ENCODE measurements at places on chromosomes 12 and 14.

GRCh38 chr14:81392976-81393643, 7.0 kb downstream of the STON2 start:
- no peak for DNase-seq

DNA sequence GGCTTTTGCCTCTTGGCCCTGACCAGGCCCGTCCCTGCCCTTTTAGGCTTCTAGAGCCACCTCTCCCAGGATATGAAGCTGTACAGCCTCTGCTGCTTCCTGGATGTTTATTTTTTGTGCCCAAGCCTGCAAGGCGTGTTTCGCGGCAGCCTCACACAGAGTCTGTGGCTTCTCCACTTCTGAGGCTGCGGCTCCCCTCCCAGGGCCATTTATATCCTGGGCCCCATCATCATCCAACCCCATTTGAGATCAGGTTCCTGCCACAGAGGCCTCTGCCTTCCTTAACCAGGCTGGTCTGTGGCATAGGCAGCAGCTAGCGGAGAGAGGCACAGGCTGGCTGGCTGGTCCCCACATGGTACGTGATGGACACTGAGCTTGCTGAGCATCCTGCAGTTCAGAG, 114.1 kb upstream of the PWP1 start:
- no peak for DNase-seq

GRCh38 chr14:30798516-30798915, 75.8 kb upstream of the COCH start:
- DNase-seq, result no peak

DNA sequence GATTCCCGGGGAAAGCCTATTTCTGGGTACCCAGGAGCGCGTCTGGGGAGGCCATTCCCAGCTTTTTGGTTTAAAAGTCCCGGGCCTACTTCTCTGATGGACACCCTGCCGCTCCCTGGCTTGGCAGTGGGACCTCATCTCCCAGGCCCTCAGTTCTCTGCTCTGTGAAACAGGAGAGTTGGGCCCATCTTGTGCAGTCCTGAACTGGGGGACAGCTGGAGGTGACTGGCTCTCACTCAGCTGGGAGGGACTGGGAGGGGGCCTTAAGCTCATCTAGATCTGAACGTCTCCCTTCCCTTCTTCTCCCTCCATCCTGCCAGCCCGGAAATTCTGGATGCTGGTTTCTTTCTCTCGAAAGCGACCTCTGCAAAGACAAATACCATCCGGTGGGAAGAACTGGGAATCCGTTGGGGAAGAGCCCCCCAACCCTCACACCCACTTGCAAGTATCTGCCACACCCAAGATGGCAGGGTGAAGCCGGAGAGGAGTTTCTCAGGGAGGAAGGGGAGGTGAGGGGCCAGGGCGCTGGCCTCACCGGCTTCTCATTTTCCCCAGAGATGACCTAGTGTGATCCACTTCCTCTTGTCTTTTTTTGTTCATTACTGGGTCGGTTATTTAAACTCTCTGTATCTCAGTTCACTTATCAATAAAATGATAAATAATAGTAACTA, 1.4 kb downstream of the RIN3 start:
- DNase-seq, result no peak

GRCh38 chr14:90849787-90850444, 33.7 kb upstream of the TTC7B start:
- no peak for DNase-seq

DNA sequence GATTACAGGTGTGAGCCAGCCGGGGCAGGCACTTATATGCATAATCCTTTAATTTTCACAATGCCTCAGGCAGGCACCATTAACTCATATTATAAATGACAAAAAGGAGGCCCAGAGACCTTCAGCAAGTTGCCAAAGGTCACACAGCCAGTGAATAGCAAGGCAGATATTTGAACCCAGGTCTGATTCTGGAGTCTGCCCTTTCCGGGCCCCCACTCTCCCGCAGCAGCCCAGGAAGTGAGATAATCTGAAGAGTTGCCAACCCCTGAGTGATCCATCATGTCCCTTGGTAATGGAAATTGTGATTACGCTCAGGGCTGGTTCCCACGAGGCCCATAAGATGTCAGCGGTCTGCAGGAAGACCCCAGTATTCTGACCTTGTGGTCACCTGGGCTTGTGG, 95.3 kb upstream of the MED13L start:
- no peak for DNase-seq

DNA sequence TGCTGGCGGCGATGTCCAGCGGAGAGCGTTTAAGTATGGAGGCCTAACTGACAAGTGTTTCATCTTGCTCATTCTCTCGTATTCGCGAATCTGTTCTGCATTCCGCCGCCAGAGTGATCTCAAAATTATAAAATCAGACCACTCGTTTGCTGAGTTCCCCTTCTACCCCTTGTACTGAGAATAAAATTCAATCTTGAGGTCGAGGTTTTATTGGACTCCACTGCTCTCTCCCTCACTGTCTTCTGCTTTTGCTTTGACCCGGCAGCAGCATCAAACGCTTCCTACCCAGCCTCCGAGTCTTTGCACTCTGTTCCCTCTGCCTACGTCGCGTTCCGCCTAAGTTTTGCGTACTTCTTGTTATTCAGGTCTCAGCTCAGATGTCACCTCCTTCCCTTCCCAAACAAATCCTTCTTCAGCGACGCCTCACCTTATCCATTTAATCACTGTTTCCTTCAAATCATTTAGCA, 462 bp downstream of the KNTC1 start:
- no peak for DNase-seq

DNA sequence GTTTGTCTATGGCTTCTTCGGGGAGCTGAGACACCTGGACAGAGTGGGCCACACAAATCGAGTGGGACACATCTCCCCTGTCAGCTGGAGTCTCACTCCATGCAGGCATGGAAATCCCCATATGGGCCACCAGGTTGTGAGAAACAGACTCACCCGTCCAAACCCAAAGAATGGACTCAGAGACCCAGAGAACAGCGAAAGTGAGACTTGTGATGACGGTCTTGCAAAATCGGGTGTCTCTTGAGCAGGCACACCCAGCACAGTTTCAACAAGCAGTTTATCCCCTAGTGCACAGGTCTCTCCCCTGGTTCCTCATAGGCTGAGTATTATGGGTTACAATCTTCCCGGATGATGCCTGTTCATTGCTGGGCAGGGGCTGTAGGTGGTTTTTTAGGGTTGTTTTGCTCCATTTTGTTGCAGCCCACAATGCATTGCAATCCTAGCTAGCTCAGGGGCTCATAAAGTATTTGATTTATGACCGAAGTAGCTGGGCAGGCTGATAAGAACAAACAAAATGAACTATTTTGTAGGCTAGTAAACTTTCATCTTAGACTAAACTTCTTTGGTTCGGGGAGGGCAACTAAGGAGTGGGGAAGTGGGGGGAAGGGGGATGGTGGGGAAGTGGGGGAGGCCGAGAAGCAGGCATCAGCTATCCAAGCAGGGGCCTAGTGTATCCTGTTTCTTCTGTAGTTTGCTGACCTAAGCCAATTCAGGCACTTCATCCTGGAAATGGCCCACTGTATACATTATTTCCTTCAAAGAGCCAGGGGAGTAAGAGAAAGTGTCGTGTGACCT, 45.3 kb downstream of the IQSEC3 start:
- DNase-seq, result no peak

DNA sequence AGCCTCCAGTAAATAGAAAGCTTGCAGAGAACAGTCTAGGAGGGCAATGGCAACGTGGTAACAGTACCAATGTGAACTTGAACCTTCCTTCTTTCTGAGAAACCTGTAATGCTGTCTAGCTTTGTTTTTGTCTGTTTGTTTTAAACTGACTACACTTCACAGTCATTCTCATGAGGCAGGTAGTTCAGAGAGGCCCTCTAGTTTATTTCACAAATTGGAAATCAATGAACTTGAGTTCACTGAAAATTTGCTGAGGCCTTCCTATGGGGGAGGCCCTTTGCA, 2.9 kb upstream of the ATP2A2 start:
- DNase-seq, result no peak

DNA sequence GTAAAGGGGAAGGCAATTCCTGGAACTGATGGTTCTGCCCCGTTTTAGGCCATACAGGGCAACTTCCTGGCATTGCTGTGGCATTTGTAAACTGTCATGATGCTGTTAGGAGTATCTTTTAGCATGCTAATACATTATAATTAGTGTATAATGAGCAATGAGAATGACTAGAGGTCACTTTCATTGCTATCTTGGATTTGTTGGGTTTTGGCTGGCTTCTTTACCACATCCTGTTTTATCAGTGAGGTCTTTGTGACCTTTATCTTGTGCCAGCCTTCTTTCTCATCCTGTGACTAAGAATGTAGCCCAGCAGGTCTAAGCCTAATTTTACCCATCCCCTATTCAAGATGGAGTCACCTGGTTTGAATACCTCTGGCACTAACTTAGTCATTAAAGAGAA, 51.2 kb downstream of the TESPA1 start:
- DNase-seq, result no peak

DNA sequence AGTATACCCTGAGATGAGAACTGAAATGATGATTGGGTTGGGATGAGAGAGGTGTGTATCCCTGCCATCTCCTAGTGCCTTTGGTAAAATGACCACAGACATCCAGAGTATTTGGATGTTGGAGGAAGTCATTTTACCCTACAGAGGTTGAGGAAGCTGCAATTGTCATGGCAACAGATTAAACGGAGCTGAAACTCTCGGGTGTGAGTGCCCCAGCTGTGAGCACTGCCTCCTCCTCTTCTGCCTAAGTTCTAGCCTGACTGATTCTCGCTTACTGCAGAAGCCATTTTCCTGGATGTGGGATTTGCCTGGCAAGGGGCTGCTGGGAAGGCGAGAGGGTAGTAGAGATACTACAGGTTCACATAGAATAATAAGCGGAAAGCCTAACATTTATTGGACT, 10.3 kb upstream of the PPP4R4 start:
- DNase-seq, result no peak

GRCh38 chr12:24921251-24922038, 27.5 kb downstream of the BCAT1 start:
- DNase-seq, result no peak

DNA sequence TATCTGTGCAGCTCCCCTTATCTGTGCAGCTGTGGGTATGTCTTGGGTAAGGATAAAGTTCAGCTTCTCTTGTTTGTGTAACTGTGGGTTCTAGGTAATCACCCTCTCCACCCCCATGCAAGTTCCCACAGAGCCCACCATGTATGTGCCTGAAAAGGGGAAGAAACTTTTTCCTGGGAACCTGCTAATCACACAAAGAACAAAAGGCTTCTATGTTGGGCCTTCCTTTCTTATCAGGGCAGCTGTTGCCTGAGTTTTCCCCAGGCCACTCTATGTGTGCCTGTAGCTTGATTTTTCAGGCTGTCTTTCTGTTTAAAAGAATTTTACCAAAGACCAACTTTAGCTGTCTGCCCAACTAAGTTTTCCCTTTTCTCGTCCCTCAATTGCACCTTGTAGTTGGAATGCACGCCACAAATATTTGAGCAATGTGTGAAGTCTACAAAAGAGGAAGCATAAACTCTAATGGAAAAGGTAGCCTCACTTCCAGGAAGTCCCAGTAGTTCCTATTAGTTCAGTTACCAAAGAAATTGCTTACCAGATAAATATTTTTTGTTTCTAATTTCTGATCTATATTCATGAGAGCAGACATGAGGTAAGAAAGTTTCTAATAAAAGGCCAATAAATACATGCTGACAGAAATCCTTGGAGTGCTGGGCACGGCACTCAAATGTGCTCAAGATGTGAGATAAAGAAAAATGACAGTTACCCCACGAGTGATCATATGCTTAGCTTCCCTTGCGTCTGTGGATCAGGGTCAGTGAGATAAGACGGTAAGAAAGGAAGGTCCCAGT, 2.7 kb upstream of the GALC start:
- DNase-seq, result no peak

GRCh38 chr12:101857043-101857558, 20.3 kb upstream of the DRAM1 start:
- no peak for DNase-seq

DNA sequence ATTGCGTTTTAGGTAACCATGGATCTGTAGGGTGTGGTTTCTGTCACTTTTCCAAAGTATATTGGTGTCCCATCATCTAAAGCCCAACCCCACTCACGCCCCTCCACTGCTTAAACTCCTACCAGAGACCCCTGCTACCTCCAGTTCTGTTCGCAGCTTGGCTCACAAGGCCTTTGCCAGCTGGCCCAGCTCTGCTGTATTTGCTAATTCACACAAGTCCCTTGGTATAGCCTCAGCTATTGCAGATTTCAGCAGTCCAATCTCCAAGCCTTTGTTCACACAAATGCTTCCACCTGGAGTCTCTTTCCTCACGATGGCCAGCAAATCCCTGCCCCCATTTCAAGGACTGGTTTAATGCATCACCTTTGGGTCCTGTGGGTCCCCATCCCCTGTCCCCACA, 24.2 kb downstream of the ISCA2 start:
- DNase-seq, result peak; percentile 32

DNA sequence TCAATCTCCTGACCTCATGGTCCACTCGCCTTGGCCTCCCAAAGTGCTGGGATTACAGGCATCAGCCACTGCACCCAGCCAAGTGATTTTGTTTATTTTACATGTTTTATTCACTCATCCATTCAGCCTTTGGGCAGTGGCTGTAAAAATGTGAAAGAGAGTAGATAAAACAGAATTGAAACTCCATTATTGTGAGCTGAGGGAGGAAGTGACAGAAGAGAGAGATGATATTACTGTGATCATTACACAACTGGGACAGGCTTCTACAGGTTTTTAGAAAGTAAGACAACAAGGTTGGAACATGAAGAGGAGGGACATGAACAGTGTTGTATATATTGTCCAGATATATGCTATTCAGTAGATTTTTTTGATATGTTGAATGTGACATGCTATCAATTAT, 25.0 kb downstream of the CREBL2 start:
- no peak for DNase-seq

GRCh38 chr12:125181107-125181506, 115.9 kb downstream of the AACS start:
- DNase-seq, result no peak

DNA sequence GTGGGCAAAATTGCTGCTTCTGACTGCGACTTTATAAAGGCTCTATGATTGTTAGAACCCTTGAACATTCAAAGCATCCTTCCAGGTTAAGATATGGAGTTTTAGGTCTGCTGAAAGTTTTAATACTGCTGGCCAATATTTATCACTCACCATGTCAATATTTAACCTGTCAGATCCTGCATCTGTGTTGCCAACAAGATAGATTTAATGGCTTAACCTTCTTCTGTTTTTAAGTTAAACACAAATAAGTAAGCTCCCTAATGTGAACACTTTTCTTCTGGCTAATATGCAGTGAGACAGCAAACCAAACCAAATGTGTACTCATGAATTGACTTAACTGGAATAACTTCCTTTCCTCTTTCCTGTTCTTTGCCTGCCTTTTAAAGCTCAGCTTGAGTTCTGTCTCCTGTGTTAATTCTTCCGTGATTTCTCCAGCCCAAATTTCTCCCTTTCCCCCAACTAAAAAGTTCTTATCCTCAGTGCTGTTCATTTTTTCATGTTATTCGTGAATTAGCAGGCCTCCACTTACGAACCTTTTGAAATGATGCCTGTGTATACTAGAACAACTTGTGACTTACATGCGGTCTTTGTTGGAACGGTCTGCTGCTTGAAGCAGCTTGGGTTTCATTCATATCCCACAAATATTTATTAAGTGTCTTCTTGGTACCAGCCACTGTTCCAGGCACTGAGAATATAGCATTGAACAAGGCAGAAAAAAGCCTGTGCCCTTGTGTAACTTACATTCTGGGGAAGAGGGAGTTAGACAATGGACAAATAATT, 9.1 kb downstream of the FBXW8 start:
- DNase-seq, result no peak
